Left kidney (tissue), 8 donors: ENCODE measurements at places on chromosomes 7 and 10. TPM values are rescaled to one million over a fixed set of nuclear protein-coding genes. Genes with fewer than 3 reads are reported as not detected.

DNA sequence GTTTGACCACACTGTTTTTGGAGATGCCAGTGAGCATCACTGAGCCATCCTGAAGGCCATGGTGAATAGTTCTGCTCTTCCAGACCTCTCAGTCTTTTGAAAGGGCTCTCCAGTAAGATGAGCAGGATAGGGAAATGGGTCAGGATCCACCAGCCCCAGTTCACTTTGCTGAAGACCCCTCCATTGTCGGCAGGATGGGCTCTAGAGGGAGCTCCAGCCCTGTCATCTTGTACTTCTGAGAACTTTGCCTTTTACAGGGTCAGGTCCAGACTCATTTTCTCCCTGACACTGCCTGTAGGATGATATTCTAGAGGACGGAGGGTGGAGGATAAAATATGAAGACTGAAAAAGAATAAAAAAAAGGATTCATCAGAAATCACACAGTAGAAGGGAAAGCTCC is 13.1 kb downstream of the LHFPL3 start:
- DNase-seq: peak; percentile 13

The BLNK gene
- polyA plus RNA-seq: 53.6 TPM

GRCh38 chr7:50069613-50070012 is 23.4 kb downstream of the ZPBP start:
- no peak for DNase-seq

The GRM3 gene
- 0.13 TPM for polyA plus RNA-seq

The EMX2 gene
- polyA plus RNA-seq: 177 TPM

GRCh38 chr10:124088915-124089314 is 4.5 kb downstream of the CHST15 start:
- no peak for DNase-seq

The HOGA1 gene
- polyA plus RNA-seq: 49.0 TPM

The GCK gene
- polyA plus RNA-seq: 2.8 TPM

The SCIN gene
- polyA plus RNA-seq: 112 TPM

DNA sequence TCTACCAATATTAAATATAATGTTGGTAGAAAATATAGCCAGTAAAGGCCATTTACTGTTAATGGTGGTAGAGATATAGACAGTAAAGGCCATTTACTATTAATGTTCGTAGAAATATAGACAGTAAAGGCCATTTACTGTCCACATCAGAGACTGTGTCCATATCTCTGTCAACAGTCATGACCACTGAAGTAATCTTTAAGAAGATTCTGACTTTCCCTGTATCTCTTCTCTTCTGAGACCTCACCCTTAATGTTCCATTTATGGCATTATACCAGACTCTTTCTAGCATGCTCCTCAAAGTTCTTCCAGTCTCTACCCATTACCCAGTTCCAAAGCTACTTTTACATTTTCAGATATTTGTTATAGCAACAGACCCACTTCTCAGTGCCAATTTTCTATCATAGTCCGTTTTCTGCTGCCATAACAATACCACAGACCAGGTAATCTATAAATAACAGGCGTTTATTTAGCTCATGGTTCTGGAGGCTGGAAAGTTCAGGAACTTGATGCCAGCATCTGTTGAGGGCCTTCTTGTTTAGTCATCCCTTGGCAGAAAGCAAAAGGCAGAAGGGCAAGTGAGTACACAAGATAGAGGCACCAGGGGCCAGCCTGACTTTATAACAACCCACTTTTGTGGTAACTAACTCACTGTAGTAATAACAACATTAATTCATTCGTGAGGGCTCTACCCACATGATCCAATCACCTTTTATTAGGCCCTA is 7.9 kb upstream of the NUDCD3 start:
- no peak for DNase-seq

GRCh38 chr10:122646511-122647382 is 52.9 kb downstream of the C10orf120 start:
- DNase-seq: no peak

GRCh38 chr10:127904311-127905000 is 2.4 kb upstream of the PTPRE start:
- no peak for DNase-seq

DNA sequence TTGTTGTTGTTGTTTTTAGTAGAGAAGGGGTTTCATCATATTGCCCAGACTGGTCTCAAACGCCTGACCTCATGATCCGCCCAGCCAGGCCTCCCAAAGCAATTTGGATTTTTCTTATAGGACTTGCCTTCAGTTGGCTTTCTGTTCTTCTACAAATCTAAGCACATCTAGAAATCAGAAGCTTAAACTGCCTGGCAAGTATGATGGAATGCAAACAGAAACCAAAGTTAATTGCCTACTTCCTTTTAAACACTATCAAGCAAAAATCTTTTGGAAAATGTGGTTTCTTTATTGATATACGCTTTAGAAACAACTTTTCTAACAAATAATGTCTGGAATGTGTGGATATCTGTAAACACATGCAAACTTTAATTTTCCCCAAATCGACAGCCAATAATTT is 64.9 kb downstream of the USP6NL start:
- DNase-seq: no peak

DNA sequence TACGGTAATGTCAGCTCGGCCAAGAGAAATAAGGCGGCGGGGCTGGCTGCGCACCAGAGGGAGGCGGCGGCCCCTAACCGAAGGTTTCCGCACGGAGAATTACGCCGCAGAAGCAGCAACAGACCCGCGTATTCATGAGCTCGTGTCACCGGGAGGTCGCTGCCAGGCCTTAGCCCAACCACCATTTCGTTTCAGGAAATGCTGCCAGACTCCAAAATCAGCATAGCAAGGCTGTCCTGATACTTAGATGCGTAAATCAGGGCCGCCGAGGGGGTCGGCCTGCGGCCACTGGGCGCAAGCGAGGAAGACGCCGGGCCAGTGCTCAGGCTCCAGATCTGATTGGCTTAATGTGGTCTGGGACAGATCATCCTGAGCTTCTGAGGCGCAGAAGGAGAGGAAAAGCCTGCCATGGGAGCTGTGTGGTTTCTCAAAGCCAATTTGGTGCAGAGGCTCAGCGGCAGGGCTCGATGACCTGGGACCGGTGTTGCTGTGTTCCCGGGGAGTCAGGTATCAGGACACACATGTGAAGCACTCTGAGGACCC is 247.9 kb downstream of the BAMBI start:
- no peak for DNase-seq

DNA sequence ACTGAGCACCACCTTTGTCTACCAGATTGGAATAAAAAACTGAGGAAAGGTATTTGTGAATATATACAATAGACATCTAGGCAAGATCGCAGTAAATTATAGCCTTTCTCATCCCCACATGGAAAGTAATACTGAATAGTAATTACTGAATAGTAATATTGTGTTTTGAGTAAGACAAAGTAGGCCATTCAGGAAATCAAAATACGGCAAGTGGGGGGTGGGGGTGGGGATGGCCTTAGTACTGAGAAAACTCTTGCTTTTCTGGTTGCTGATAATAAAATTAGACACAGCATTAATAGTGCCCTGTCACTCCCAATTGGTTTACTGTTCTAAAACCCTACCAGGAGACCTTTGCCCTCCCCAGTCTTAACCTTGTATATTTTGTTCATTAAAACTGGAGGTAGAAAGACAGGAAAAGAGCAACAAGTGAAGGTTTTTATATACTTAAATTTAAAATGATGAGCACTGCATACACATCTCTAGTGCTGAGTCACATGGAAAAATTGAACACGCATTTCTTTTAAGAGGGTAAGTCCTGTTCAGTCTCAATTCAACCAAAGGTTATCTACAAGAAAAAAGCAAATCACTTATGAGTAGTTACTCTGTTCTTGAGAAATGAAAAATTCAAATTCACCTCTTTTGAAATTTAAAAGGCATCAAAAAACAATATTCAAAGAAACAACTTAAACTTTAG is 65.6 kb downstream of the IGF2BP3 start:
- no peak for DNase-seq
